ENCODE measurements at places on chromosomes 7 and 10.

- DNase-seq = peak; percentile 56
These were observed 77.9 kb downstream of the SNX10 start for GRCh38 chr7:26369593-26369992.

GRCh38 chr10:49541762-49542161, 2.8 kb upstream of the ERCC6 start:
- DNase-seq = no peak

- no peak for DNase-seq
These were observed 498.7 kb downstream of the NXPH1 start for GRCh38 chr7:8931906-8932646.

DNA sequence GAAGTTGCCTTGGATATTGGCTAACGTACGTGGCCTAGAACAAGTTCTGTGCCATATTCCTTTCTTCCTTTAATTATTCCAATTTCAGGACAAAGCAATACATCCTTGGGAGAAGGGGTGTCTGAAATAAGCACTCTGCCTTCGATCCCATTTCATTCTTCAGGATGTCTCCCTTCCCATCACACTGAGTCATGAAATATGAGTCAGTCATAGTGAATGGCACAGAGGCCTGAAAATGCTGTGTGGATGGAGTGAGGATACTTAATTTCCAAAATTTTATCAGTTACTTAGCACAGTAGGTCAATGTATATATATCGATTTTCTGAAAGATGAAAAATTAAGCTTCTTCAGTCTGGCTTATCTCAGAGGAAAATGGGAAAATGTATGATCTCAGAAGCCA, 19.5 kb downstream of the EVX1 start:
- DNase-seq = peak; percentile 47

GRCh38 chr7:108205311-108205710, 75.2 kb upstream of the LAMB4 start:
- no peak for DNase-seq

DNA sequence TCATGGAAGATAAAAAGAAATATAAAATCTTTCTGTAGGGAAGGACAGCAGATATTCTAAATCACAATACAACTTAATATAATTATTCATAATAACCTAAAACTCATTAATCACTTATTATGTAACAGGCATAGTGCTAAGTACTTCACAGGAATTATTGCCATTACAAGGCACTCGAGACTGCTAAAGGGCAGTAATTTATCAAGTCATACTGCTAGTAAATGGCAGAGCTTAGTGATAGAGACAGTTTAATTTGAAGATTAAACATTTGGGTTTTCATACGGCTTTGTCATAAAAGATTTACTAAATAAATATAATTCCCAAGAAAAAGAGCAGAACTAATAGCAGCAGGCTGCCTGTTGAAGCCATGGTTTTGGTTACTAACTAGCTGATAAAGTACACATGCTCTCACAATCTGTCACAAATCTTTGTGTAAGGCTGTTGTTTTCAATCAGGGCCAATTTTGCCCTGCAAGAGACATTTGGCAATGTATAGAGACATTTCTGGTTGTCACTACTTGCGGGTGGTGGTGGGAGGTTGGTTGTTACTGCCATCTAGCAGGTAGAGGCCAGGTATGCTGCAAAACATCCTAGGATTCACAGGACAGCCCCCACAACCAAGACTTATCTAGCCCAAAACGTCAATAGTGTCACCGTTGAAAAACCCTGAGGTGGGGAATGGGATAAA, 233.3 kb upstream of the CACNA2D1 start:
- no peak for DNase-seq

GRCh38 chr7:7220821-7221220, 38.5 kb downstream of the C1GALT1 start:
- no peak for DNase-seq

DNA sequence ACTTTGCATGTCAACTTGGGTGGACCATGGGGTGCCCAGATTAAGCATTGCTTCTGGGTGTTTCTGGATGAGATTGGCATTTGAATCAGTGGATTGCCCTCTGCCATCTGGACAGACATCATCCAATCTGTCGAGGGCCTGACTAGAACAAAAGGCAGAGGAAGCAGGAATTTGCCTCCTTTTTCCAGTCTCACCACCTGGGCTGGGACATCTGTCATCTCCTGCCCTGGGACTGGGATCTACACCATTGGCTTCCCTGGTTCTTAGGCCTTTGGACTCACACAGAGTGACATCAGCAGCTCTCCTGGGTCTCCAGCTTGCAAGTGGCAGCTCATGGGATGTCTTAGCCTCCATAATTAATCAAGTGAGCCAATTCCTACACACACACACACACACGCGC, 10.3 kb downstream of the SLC13A4 start:
- DNase-seq = no peak

GRCh38 chr7:52107355-52107754, 790.7 kb upstream of the COBL start:
- no peak for DNase-seq

- DNase-seq = peak; percentile 96
These were observed 31.5 kb downstream of the TMEM248 start for GRCh38 chr7:66952343-66953043.

DNA sequence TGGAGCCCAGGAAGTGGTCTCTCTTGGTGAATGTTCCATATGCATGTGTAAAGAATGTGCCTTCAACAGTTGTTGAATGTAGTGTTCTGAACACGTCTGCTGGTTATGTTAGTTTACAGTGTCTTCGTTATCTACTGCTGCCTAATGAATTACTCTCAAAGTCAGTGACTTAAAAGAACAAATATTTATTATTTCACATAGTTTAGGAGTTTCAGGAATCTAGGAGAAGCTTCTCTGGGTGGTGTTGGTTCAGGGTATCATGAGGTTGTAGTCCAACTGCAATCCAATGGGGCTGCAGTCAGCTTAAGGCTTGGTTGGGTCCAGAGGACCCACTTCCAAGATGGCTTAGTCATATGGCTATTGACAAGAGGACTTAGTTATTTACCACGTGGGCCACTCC, 36.6 kb upstream of the IGFBP3 start:
- no peak for DNase-seq

GRCh38 chr7:81317741-81318140, 398.9 kb upstream of the SEMA3C start:
- no peak for DNase-seq
